NCI-H2171 treated with DMSO at 0.1 percent for 48 hours (cell line): ENCODE measurements at places on chromosomes 4 and X.

GRCh38 chr4:56799161-56799759 is 22.2 kb downstream of the SPINK2 start:
- DNase-seq = no peak

DNA sequence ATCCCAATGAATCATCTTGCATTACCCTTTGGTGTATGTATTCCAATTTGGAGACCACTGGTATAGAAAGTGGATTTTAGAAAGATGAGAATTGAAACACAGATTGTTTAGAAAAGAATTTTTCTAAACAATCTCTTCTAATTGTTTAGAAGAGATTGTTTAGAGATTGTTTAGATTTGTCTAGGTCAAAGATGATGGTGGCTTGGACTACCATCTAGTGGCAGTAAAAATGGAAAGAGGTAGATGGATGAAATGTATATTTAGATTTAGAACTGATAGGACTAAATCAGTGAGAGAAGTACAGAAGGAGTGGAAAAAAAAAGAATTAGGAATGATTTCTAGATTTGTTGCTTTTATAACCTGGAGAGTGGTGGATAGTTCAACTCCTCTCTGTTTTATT is 70.6 kb downstream of the ARSJ start:
- no peak for DNase-seq

GRCh38 chr4:85448906-85449890 is 25.8 kb upstream of the ARHGAP24 start:
- no peak for DNase-seq

DNA sequence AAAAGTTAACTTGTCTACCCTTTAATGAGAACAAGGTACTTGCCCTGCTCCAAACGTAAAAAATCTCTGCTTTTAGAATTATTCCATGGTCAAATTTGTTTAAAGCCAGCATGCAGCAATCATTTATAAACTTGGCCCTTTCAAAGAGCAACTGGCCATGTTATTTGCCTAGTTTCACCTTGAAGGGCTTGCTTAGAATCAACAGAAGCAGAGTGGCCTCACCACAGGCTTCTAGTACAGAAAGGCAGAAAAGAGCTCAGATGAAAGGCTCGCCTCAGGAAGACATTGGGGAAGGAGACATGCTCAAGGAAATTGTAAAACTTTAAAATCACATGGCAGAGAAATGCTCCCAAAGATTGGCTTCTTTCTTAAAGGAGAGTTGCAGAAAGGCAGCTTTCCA is 53.8 kb upstream of the USP26 start:
- no peak for DNase-seq

DNA sequence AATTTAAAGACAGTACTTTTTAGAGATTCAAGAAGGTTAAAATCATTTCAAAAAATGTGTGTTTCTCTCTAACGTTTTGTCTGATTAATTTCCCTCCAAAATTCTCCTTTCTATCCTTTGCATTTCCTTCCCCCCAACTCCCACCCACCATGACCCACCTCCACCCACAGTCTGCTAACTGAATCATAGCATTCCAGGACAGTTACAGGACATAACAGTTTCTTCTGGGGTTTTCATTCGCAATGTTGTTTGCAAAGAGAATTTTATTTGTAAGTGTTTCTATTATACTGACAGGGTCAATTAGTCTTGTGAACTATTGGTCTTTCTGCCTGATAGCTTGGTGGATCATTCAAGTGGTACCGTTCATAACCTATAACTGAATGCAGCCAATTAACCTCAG is 53.7 kb downstream of the ANAPC10 start:
- no peak for DNase-seq

GRCh38 chr4:6658597-6659075 is 18.2 kb downstream of the MRFAP1 start:
- DNase-seq = no peak

- no peak for DNase-seq
Observed at GRCh38 chr4:155383541-155383940, 6.8 kb upstream of the MAP9 start.

DNA sequence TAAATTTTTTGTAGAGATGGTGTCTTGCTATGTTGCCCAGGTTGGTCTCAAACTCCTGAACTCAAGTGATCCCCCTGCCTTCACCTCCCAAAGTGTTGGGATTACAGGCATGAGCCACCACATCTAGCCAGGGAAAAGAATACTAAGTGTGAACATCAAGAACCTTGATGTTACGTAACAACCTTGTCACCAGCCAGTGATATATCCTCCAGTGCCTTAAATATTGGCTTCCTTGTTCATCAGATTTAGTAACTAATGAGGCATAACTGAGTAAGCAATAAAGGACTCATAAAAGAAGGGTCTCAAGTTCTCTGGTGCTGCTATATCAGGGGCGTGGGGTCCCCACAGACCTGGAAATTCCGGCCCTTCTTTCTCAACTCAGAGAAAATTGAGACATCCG is 60.5 kb upstream of the ENPEP start:
- no peak for DNase-seq

DNA sequence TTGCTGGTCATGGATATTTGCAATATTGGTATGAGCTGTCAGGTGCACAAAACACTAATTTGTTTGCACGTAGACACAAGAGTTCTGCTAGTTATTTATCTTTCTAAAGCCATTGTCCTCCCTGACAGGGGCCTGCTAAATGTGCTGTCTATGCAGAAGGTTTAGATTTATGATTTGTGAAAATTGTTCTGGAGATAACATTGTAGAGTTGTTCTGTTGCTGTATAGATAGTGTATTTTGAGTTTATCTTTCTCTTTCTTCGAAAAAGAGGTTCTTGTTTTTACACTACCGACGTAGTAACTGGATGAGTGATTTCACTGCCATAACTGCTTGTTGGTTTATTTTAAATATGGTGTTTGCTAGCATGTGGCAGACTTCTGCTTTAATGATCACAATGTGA is 28.5 kb upstream of the FGG start:
- no peak for DNase-seq

- no peak for DNase-seq
Observed at GRCh38 chr4:147447786-147448185, 33.1 kb upstream of the EDNRA start.

DNA sequence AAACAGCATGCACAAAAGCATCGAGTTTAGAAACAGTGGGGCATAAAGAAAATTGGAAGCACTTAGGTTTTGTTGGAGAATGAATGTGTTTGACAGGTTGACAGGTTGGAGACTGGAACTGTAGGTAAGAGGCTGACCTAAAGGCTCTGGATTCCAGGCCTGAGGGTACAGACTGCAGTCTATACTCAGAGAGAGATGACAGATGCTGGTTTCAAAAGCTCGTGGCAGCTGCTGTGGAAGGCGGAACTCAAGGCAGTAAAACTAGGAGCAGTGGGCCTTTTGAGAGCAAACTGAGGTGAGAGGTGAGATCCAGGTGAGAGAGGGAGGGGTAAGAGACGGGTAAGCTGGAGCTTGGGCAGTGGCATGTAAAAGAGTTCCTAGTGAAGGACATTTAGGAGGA is 415.2 kb downstream of the TRIML1 start:
- DNase-seq = no peak
